ENCODE measurements at places on chromosomes 4 and X. TPM values are rescaled to one million over a fixed set of nuclear protein-coding genes. Genes with fewer than 3 reads are reported as not detected.

LEF1 gene
- 20.7 TPM for total RNA-seq

ABCB7 gene
- total RNA-seq: 20.7 TPM

- DNase-seq: no peak
These were observed 68.9 kb downstream of the SH2D1A start for GRCh38 chrX:124415115-124415800.

- DNase-seq: no peak
These were observed 175.0 kb downstream of the APBB2 start for GRCh38 chr4:41039317-41039716.

DNA sequence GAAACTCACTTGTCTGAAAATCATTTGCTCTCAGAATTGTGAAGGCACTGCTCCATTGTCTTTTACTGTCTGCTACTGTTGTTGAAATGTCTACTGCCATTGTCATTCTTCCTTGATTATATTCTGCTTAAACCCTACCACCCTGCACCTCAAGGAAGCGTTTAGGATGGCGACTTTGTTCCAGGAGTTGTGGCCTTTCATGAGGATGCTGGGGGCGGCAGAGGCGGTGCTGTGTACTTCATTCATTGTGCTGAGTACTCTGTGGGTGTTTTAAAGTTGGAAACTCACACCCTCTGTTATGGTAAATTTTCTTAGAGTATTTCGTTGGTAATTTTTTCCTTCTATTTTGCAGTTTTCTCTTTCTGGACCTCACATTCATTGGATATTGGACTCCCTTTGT, 258.9 kb downstream of the TENM3 start:
- no peak for DNase-seq

DNA sequence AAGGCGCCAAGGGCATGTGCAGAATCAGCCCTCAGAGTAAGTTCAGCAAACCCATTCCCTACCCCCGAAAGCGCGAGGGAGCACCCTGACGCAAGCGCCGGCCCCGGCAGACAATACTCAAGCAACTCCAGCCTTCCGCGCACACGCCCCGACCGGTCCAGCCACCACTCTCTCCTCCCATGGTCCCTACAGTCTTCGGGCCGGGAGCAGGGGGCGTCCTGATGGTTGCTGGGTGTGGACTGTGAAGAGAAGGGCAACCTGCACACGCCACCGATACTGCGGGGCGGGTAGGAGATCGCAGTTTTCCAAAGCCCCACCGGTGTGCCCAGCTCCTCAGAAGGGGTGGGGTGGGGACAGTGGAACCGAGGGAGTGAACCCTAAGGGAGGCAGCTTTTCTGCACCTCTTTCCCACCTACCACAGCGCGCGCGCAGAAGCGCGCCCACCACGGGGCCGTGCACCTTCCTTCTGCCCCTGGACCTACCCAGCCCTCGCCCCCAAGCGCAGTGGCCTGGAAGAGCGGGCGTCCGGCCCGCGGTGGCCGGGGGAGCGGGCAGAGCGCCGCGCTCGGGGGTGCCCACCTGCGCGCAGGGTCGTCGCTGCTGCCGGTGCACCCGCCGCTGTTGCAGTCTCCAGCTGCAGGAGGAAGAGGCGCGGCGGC, 650.2 kb upstream of the DIPK2B start:
- no peak for DNase-seq

INTU gene
- 15.0 TPM for total RNA-seq

- no peak for DNase-seq
These were observed 66.5 kb upstream of the MAGEB18 start for GRCh38 chrX:26071618-26072017.
